ENCODE measurements at places on chromosomes 4 and X.

DNA sequence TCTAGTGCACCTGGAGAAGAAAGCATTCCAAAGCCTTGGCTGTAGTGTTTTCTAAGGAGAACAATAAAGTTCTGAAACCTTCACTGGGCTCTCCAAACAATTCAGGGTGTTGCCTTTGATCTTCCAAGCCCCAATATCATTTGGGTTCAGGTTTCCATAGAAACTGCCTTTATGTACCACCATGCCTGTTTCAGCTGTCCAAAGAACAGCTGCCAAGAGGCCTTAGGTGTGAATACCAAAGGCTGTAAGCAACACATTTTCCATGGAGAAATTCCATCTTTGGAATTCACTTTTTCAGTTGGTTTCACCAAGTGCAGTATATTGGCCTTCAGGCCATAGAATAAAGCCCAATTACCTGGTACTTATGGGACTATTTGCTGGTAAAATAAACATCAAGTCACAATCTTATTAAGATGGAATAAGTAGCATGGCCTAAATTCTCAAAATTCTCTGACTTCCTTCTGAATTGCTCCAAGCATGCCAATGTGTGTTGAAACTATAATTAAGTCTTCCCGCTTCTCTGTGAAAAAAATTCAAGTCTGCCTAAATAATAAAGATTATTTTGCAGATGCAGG is 61.9 kb downstream of the COX18 start:
- no peak overlapping the region for H3K27ac ChIP-seq
- no peak for DNase-seq
- no peaks in the 10 kb centered on the region for H3K4me1 ChIP-seq
- H3K4me3 ChIP-seq = no peak overlapping the region
- no peaks in the 10 kb centered on the region for H3K27me3 ChIP-seq

GRCh38 chr4:110982486-110982885 is 359.6 kb upstream of the PITX2 start:
- DNase-seq = no peak
- no peaks in the 10 kb centered on the region for H3K36me3 ChIP-seq
- H3K27me3 ChIP-seq = no peaks in the 10 kb centered on the region
- no peak overlapping the region for H3K27ac ChIP-seq
- no peaks in the 10 kb centered on the region for H3K4me1 ChIP-seq

DNA sequence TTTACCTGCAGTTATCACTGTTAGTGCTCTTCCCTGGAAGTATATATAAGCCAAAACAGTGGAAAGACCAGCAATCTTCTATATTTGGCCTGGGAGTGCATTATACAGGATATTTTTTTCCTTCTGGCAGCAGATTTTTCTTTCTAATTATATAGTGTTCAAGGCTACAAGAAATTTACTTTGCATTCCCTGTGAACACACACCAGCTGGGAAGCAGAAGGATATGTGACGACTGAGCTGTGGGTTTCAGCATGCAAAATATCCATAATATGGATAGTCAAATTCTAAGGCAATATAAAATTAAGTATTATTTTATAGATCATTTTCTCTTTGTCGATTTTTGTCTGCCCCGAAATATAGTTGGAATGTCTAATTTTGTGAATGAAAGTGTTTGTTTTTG is 31.2 kb downstream of the GUCY1B1 start:
- peaks cover 17% of the 10 kb centered on the region for H3K36me3 ChIP-seq
- H3K4me1 ChIP-seq = peaks cover 30% of the 10 kb centered on the region
- H3K27me3 ChIP-seq = no peaks in the 10 kb centered on the region
- no peak overlapping the region for H3K27ac ChIP-seq
- no peak for DNase-seq

DNA sequence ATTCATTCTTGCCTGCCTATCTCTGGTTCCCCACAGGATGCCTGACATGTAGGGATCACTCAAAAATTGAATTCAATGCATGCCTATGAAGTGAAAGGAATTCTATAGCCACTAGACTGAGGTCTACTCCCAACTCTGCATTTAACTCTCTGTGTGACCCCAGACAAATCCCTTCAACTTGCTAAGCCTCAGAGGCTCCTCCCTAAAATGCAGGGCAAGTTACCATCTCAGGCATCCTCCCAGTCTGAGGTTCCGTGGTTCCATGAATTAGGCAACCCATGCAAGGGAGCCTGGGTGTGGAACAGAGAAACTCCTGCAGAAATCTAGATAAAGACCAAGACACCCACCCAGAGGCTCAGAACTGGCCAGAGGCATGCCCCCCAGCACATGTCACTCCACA is 6.6 kb downstream of the SRPX start:
- H3K4me1 ChIP-seq = no peaks in the 10 kb centered on the region
- DNase-seq = no peak
- no peak overlapping the region for H3K27ac ChIP-seq
- H3K4me3 ChIP-seq = no peak overlapping the region
- H3K27me3 ChIP-seq = peaks cover 6% of the 10 kb centered on the region
- no peaks in the 10 kb centered on the region for H3K36me3 ChIP-seq

GRCh38 chrX:13894888-13895565 is 78.1 kb upstream of the GPM6B start:
- no peak overlapping the region for H3K4me3 ChIP-seq
- no peaks in the 10 kb centered on the region for H3K4me1 ChIP-seq
- no peak for DNase-seq
- no peak overlapping the region for H3K27ac ChIP-seq

GRCh38 chr4:106424426-106424825 is 55.8 kb upstream of the GIMD1 start:
- H3K36me3 ChIP-seq = no peaks in the 10 kb centered on the region
- H3K4me1 ChIP-seq = no peaks in the 10 kb centered on the region
- no peaks in the 10 kb centered on the region for H3K27me3 ChIP-seq
- no peak overlapping the region for H3K27ac ChIP-seq
- DNase-seq = no peak

All from stomach (tissue), 19 donors.